CD4-positive, alpha-beta T cell treated with Interleukin-2 at 100 ng/mL for 4 hours (primary cell): ENCODE measurements at places on chromosomes 6 and 20.

DNA sequence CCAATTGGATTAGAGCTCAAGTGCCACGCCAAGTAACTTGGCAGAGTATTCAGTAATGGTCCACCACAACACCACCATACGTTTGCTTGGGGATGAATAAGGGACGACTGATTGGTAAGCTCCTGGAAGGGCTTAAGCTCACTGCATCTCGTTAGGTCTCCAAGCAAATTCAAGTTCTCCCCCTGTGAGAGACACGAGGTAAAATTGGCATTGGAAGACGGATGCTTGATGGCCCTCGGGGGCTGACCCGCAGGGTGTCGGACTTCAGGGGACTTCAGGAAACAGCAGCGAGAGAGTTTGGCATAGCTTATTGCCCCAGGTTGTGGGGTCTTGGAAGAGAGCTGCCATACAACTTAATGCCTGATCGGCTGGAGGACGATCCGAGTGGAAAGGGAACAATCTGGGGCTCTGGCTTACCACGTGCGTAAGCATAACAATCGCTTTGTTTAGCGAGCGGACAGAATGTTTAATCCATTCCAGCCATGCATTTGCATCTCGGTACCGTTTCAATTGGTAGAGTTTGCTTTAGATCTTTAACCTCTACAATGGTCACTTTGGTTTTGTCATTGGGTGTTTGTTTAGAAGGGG is 4.8 kb upstream of the ZNFX1 start:
- no peak for DNase-seq

GRCh38 chr6:27375613-27376079 is 12.9 kb upstream of the ZNF391 start:
- no peak for DNase-seq

DNA sequence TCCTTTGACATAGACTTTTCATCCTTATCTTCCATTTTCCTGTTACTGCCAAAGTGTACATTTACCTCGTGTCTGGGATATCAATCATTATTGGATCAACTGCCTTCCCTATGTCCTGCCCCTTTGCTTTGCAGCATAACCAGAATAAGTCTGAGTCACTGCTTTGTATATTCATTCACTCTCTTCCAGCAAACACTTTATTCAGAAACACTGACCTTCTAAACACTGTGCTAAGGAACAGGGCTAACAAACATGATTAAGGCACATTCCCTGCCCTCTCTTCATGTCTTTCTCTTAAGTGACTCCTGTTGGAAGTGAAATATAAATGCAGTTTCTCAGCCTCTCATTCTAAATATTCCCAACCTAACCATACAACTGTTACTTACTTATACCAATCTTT is 66.9 kb downstream of the COL19A1 start:
- DNase-seq, result no peak

- DNase-seq, result no peak
Measured at GRCh38 chr6:45297320-45297719, 30.8 kb upstream of the RUNX2 start.

- no peak for DNase-seq
Measured at GRCh38 chr6:94751641-94752329, 825.5 kb upstream of the MANEA start.

- no peak for DNase-seq
Measured at GRCh38 chr6:28953585-28954258, 29.9 kb upstream of the TRIM27 start.
